ENCODE measurements at places on chromosomes 3 and 15.

DNA sequence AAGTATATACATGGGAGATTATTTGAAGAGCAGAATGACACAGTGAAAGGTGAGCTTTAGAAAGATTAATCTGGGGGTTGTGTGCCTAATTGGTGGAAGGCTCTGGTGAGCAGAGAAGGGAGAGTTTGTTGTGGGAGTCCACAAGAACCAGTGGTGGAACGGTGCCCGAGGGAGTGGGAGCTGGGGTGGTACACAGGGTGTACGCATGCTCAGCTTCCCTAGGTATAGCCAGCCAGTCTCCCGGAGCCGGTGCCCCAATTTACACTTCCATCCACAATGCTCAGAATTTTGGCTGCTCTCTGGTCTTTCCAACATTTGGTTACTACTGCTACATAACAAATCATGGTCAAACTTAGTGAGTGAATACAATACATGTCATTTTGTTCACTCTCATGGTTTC, 92.5 kb downstream of the MITF start:
- no peak for DNase-seq

- no peak for DNase-seq
Measured at GRCh38 chr15:96320107-96320506, 10.4 kb upstream of the NR2F2 start.

- no peak for DNase-seq
Measured at GRCh38 chr3:155442072-155442471, 148.6 kb upstream of the STRIT1 start.

DNA sequence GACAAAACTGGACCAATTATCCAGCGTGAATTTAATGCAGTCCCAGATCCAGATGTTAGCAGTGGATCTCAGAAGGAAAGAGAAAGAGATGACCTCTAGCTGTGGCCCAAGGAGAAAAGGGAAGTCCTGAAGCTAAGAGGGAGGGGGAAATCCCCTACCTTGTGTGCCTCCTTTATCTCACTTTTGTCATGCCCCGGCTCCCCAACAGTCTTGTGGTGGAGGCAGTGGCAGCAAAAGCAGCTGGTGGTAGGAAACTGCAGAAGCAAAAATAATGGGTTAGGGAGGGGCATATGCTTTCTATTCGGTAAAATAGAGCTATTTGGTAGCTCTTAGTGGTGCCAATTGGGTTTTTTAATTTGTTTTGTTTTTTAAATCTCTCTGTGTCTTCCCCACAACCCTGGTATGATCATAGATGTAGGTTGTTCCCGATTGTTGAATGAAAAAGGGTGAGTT, 56.5 kb downstream of the MCTP2 start:
- DNase-seq: no peak

DNA sequence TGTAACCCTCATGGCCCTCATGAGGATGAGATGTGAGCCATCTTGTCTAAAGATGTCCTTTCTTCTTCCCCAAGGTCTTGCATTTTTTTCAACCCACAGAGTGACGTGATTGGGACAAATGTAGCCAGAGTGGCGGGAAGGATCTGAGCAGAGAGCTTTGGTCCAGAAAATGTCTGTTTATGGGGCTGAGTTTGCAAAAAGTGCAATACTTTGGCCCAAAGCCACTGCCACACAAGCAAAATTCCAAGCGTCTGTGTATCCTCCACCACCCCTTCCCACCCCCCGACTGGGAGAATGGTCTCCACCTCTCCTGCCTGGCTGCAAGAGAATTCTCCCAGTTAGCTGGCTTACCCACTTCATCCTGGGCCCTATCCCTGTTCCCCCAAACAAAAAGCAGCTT, 246.9 kb upstream of the LRIG1 start:
- no peak for DNase-seq

DNA sequence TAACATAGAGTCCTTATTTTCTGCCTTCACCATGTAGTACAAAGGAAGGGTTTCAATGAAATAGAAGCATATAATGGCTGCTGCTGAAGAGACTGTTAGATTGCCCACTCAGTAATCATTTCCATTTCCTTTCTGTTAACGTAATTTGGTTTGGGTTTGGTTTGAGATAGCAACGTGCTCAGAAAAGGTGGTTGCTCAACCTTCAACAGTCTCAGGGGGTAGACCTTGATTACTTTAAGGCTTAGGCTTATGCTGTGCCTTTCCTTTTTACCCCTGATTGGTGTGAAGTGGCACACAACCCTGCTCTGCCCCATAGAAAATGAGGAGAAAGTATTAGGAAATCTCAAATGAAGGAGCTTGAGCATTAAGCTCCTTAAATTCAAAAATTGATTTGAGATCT, 163.7 kb upstream of the TP63 start:
- no peak for DNase-seq

DNA sequence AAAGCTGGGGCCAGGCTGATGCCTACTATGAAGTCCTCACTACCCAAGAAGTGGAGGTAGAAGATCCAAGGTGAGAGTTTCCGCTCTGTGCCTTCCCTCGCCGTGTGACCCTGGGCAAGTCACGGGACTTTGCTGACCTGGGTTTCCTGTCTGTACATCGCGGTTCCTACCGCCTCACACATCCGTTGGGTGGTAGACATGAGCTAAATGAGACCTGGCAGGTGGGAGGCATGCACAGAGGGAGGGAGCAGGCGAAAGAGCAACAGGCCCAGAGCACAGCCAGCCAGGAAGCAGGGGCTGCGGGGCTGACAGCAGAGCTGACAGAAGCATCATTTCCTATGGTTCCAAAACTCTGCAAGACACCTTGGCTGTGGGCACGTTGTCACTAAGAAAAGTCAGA, 157.3 kb upstream of the BHLHE40 start:
- DNase-seq: no peak

GRCh38 chr3:116394365-116394764, 50.9 kb downstream of the LSAMP start:
- no peak for DNase-seq

DNA sequence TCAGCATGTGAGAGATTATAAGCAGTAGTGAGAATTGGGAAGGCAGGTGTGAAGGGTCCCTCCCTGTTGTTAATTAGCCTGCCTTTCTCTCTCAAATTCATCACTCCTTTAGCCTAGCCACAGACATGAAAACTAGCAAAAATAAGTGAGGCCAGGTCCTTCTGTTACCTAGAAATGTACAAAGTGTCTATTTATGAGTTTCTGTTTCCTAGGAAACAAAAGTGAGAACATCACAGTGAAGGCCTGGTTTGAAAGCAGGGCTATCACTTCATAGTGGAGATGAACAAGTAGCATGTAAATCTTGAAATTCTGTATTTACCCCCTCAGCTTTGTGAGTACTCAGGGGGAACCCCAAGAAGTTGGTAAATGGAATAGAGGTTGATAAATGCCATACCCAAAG, 78.2 kb upstream of the UMPS start:
- DNase-seq: no peak

DNA sequence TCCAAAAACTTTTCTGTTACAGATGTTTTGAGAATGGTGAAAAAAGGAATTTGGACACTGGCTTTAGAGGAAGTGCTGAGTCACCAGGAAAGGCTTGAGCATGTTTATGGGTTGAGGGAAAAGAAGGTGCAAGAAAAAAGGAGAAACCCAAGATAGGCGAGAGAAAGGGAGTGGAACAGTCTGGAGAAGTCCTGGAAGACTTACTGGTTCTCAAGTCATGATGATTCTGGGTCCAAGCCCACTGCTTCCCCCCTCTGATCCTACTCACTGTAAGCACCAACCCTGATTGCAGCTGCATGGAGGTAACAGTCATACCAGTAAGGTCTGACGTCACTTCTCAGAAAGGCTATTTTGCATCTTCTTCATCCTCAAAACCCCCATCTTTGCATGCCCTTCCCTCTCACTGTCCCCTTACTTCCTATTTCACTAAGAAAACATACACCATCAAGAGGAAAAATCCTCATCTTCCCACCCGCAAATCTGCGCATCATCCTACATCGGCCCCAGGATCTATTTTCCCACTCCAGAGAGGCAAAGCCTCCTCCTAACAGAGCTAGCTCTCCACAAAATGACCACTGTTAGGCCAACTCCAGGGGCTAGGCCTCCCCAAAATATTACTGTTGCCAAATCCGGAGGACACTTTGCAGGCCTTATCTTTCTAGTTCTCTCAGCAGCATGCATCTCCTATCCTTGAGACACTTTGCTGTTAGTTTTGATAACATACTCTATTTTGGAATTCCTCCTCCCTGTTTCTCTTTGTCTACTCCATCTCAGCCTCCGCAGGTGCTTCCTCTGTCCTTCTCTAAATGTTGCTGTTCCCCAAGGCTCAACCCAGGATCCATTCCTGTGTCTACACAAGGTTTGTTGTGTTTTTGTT, 3.2 kb upstream of the ATP13A3 start:
- no peak for DNase-seq

GRCh38 chr3:25885544-25885943, 95.7 kb downstream of the OXSM start:
- DNase-seq: no peak

GRCh38 chr3:123884203-123884831, at the start of gene MYLK:
MYLK (minus strand) TSS chr3:123884332; CDS start chr3:123793841, 90,491 bp downstream.
- DNase-seq: peak; percentile 94

GRCh38 chr3:58010562-58010961, 2.3 kb downstream of the FLNB start:
- DNase-seq: no peak

DNA sequence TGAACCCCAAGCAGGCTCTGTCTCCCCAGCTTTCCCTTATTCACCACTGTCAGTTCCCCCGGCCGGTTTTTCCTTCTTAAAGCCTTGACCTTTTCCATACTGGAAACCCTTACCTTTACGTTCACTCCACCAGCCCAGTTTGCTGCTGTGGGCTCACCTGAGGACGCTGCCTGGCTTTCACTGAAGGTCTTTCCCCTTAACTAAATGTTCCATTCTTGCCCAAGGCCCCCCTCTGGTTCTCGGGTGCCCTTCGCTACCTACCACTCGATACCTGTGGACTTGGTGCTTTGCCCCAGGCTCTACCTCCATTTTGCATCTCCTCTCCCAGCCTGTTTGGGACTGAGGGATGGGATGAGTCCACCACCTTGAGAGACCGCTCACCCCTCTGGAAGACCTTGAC, 851 bp downstream of the AP2M1 start:
- DNase-seq: no peak

GRCh38 chr15:28066231-28066630, 32.9 kb downstream of the OCA2 start:
- no peak for DNase-seq

- DNase-seq: no peak
Measured at GRCh38 chr15:51185213-51186159, 90.8 kb upstream of the TNFAIP8L3 start.

DNA sequence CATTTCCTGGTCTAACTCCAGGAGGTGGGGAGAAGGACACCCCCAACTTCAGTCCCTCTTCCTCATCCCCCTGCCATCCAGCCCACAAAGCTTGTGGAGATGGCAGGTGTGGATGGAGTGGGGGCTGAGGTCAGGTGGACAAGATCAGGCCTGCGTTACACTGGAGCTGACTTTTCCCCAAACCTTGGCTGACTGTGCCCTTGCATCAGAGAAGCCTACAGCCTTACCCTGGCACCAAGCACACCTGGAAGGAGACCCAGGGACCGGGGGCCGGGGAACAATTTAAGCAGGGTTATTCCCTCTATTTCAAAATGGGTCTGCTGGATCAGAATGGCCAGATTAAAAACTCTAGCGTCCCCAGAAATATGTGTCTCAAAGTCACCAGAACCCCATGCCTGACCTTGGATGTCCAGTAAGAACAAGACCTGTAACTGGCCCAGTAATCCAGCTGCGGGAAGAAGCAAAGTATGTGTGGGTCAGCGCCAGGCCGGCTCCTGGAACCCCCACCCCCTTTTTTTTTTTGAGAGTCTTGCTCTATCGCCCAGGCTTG, 14.4 kb downstream of the TNK2 start:
- no peak for DNase-seq

DNA sequence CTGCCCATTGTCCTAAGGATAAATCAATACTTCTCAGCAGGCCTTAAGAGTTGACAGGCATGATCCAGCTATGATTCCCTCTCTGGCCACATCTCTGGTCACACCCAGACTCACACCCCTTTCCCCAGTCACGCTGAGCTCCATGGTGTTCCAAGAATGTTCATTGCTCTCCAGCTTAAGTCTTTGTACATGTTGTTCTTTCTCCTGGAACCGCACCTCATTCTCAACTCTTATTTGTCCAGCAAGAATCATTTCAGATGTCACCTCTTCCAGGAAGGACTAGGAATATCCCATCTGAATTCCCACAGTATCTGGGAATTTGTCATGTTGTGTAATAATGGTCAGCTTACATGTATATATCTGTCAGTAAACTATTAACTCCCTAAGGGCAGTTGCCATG, 118.3 kb upstream of the GALNT15 start:
- peak; percentile 33 for DNase-seq

- DNase-seq: no peak
Measured at GRCh38 chr3:83622526-83622925, 1336.3 kb upstream of the CADM2 start.

- peak; percentile 35 for DNase-seq
Measured at GRCh38 chr15:64699751-64700388, 75.5 kb downstream of the RBPMS2 start.

- no peak for DNase-seq
Measured at GRCh38 chr15:57597431-57597830, 5.7 kb downstream of the MYZAP start.

GRCh38 chr3:102144063-102144462, 290.8 kb upstream of the ZPLD1 start:
- no peak for DNase-seq

DNA sequence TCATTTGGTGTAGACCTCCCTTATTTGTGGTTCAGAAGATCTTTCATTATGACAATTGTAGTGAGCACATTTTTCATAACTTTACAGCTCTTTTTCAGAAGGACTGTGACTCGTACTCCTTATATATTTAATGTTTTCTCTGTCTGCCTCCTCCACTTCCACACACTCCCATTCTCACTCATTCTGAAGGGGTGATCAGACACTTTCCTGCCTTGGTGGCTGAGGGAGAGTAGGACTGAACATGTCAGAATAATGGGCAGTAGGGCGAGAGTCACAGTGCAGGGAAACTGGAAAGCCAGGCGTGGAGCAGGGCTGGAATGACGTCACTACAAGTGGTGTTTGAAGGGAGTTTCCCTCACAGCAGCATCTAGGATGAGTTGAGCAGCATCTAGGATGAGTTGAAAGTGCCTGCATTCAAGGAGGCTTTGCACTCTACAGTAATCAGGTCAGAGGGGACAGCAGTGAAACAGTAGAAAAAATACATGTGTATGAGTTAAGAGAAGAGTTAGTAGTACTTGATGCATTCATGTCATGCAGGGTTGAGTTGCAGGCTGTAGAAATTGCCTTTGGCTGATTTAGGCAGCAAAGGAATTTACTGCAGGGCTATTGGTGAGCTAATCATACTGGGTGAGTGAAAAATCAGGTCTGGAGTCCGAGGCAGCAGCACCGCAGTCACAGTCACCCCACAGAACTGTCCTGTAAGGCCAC, 36.3 kb upstream of the FBXL22 start:
- no peak for DNase-seq

DNA sequence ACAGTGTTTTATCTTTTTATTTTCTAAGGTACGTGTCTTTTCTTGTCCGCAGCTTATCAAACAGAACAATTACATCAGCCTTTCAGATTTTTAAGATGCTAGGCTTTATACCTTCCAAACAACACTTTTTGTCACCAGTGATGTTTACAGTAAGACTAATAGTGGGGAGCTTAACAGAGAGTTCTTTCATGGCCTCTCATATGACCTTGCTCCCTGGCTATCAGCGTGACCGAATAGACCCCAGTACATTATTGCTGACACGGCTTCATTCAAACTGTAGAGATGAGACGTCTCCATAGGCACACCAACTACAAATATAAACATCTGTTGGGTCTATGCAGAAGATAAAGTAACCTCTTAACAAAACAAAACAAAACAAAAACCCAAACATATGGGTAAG, 477.6 kb upstream of the KCNMB2 start:
- DNase-seq: no peak
